ENCODE measurements at places on chromosomes 1 and 21.

GRCh38 chr1:202199040-202199889 lies 5.7 kb downstream of the LGR6 start:
- no peak for DNase-seq

GRCh38 chr1:231214918-231215680 lies 25.9 kb upstream of the GNPAT start:
- DNase-seq = no peak

GRCh38 chr1:37483785-37484184 lies 9.4 kb downstream of the ZC3H12A start:
- DNase-seq = no peak

GRCh38 chr1:65734979-65735378 lies 57.7 kb upstream of the PDE4B start:
- no peak for DNase-seq

- no peak for DNase-seq
Observed at GRCh38 chr1:86760199-86760598, 55.8 kb downstream of the SH3GLB1 start.

DNA sequence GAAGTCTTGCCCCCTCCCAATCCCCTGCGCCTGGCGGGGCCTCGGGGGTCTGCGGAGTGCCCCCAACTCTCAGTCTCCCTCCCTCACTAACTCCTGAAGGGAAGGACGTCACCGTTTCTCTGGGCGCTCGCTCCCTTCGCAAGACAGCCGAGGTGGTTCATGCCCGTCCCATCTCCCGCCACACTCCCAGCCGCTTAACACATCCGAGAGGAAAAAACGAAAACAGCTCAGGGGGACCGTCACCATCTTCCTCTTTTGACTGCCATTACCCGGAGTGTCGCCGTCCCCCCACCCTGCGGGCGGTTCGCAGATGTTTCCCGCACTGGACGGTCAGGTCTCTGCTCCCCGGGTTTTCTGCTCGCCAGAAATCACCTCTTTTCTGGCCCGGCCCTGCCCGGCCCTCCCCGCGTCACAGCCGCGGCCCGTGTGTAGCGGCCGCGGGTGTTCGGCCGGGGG lies 532 bp downstream of the ERO1B start:
- no peak for DNase-seq

- no peak for DNase-seq
Observed at GRCh38 chr1:161956097-161956496, 67.6 kb downstream of the OLFML2B start.

DNA sequence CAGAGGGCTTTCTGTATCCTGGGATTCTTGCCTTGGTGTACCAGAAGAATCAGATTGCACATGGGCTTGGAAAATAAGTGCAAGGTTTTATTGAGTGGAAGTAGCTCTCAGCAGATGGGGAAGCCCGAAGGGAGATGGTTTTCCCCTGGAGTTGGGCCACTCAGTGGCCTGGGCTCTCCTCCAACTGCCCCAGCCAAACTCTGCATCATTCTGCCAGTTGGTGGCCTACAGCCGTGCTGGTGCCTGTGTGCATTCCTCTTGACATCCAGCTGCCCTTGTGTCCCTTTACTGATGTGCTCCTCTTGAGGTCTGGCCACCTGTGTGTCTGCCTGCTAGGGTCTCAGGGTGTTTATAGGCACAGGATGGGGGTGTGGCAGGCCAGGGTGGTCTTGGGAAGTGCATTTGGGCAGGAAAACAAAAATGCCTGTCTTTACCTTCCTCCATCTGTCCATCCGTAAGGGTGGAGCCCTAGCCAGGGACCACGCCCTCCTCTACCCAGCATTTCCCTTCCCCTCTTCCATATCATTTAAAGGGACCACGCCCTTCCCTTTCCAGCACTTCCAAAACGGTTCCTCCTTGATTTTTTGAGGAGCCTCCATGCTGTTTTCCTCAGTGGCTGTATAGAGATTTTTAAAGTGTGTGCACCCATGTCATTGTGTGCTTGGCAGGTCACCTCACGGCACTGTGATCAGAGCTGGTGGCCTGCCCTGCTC lies 18.9 kb downstream of the SNAP47 start:
- DNase-seq = no peak

- no peak for DNase-seq
Observed at GRCh38 chr21:43933199-43933598, 68.2 kb downstream of the AGPAT3 start.

- no peak for DNase-seq
Observed at GRCh38 chr1:54835131-54835898, 34.2 kb upstream of the TTC22 start.

DNA sequence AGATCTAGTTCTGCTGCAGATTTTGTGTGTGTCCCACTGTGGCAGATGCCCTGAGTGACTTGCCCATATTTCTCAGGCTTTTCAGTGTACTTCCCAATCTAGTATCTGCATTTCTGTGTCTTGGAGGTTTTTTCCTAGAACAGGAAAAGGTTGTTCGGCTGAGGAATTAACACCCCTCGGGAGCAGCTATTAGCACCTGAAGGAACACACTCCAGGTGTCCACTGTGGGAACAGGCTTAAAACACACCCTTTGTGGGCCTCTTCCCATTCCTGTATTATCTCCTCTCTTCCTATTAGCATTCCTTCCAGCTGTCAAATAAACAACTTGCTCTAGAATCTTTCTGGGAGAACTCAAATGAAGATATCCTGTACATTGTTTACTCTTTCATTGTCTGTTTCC lies 178.3 kb downstream of the HMCN1 start:
- DNase-seq = no peak

GRCh38 chr1:84434081-84434769 lies 35.9 kb downstream of the DNASE2B start:
- no peak for DNase-seq

DNA sequence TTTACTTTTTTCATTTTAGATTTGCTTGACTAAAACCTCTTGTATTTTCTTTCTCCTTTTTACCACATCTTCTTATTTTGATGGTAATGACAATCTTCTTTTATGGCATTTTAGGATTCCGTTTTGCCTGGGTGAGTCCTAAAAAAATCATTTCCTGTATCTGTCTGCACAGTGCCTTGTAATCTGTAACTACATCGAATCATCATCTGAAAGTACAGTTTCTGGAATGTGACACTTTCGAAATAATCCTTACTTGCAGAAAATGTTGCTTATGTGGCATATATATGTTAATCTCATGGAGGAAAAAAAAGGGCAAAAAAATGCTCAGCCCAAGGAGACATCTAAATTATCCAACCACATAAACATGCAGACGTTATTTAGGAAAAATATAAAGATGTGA lies 29.0 kb downstream of the GREM2 start:
- no peak for DNase-seq

DNA sequence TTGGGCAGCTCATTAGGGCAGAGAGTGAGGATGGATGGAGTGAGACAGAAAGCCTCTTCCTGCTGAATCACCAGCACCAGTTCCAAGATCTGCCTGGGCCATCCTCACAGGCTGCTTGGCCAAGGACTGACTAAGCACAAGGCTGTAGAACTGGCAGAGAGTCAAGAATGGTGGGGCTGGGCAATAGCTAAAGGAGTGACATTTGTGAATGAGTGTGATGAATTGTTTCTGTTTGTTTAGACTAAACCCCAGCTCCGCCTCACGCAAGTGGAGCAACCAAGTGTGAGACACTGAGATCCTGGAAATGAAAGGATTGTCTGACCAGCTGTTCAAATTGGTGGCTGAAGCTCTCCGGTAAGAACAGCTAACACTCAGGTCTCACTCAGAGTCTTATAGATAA lies 38.6 kb downstream of the BRINP2 start:
- DNase-seq = no peak

- no peak for DNase-seq
Observed at GRCh38 chr1:115090956-115091355, 1.7 kb upstream of the TSPAN2 start.

- peak; percentile 60 for DNase-seq
Observed at GRCh38 chr1:234608025-234608910, 1.7 kb downstream of the IRF2BP2 start.

DNA sequence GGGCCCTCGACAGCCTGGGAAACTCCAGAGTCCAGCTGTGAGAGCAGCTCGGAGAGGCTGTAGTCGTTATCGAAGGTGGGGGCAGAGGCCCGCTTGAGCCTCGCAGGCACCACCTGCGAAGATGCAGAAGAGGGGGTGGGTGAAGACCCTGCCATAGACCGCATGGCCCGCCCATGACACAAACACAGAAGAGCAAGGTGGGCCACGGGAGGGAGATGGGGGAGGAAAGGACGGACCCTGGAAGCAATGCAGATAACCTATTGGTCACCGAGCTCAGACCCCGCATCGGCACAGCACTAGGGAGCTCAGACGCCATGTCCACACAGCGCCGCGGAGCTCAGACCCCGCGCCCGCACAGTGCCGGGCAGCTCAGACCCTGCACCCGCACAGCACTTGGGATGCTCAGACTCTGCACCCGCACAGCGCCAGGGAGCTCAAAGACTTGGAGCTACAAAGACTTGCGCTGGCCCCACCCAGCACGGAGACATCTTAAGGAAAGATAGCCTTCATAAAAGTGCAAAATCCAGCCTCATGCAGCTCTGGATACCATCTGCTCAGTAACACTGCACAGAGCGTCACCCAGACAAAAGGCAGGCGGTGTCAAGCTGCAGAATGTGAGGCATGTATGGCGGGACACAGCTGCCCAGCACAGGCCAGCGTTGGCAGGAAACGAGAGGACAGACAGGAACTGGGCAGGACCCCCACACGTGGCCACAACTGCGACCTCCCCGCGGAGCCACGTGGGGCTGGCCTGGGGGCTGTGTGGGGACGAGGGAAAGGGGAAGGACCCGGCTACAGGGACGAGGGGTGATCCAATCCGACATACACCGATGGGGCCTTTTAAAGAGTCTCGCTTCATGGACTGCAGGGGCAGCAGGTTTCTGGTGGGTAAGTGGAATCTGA lies 22.6 kb downstream of the RIPK4 start:
- DNase-seq = no peak

DNA sequence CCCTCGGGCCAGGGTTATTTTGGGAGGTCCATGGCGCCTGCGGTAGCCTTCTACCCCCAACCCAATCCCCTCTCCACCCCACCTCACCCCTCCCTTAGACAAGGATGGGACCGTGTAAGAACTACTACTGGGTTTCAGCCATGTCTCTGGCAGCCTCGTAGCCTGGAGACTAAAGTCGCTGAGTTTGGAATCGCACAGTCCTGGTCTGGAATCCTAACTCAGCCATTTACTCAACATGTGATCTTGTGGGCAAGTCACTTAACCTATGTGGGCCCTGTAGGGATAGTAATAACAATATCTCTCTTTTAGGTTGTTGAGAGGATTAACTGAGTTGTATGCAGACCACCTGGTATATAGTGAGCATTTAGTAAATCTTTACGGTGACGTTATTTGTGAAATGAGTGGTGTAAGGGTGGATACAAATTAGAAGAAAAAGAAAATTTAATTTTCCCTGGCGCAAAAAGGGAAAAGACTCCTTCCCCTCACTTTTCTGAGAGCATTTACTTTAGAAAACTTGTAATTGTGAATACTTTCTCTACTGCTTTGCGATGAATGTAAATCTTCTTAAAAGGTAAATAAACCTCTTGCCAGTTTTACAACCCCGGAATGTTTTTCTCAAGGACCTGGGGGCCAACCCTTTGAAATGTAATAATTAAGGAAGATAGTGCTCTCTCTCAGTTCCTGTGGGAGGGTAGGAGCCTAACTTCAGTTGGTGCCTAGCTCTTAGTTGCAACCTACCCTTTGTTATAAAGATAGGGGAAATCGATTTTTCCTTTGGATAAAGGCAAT lies 615 bp upstream of the MRPS15 start:
- no peak for DNase-seq

DNA sequence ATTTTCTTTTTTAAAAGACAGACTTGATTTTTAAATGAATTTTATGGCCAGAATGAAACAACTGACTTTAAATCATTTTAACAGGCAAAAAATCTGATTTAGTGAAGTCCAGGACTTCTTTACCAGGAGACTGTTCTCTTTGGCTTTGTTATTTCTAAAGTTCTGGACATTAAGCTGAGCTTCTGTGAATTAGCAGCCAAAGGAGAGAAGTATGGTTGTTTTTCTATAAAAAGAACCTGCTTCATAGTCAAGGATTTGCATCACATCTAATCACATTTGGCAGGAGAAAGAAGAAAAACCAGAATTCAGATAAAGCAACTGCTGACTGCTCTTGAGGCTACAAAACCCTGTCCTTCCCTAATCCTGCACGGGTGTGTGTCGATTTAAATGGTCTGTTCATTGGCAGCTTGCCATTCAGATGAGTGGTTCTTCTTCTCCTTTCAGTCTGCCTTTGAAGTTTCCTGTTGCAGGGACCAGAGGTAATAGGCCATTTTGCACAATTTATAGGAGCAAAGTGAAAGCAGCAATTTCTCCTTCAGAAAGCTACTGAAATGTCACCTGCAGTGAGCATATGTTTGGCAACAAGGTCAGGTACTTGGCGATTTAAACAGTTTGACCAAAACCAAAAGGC lies 215.4 kb downstream of the OLFM3 start:
- no peak for DNase-seq

DNA sequence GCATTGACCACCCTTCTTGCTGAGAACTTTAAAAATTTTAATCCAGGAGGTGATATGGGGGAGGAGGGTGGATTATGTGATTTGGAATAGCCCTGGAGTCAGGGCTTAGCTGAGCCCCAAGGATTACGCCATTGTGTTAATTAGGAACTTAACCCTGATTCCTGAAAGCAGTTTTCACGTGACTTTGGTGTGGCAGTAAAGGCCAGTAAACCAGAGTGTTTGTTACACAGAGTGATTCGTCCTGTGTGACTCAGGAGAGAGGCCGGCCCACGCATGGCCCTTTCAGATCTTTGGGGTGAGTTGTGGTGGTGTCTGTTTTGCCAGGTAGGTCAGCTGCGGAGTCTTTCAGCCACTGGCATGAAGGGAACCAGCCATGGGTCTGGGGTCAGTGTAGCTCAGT lies 107.6 kb downstream of the NOS1AP start:
- DNase-seq = no peak

- DNase-seq = no peak
Observed at GRCh38 chr1:236253918-236254637, 27.7 kb downstream of the ERO1B start.

DNA sequence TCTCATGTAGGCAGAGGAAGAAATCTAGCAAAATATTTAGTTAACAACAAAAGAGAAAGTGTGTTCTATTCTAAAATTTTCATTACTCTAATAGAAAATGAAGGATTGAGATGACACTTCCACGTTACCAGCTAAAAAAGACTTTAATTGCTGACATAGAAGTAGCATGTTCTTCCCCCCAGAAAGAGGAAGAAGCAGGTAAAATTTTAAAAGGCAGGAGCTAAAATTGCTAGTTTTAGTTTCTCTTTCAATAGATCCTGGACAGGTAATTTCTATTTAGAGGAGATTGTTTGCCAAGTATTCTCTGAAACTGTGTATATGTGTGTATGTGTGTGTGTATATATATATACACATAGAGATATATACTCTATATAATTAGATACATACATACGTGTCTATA lies 248.1 kb upstream of the FMN2 start:
- no peak for DNase-seq

GRCh38 chr1:202991112-202991511 lies 16.1 kb upstream of the TMEM183A start:
- no peak for DNase-seq

- DNase-seq = no peak
Observed at GRCh38 chr1:75100481-75101092, 33.6 kb upstream of the LHX8 start.
